ENCODE measurements at places on chromosomes 7 and 10.

- DNase-seq, result no peak
Observed at GRCh38 chr7:141497391-141497790, 53.8 kb upstream of the AGK start.

DNA sequence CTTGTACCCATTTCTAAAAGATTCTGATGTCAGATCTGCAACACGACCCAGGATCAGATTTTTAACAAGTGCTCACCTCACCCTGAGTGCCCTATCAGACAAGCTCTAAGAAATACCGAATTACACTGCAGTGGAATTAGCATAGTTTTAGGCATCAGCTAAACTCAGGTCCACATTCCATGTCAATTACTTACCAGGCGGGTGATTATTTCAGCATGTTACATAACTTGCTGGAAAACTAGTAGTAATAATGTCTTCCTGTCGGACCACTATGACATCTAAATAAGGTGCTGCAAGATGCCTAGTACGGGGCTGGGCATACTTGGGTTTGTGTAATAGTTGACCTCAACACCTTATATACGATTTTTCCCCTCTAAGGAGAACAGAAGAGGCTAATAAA is 21.0 kb downstream of the TRIL start:
- DNase-seq, result no peak

DNA sequence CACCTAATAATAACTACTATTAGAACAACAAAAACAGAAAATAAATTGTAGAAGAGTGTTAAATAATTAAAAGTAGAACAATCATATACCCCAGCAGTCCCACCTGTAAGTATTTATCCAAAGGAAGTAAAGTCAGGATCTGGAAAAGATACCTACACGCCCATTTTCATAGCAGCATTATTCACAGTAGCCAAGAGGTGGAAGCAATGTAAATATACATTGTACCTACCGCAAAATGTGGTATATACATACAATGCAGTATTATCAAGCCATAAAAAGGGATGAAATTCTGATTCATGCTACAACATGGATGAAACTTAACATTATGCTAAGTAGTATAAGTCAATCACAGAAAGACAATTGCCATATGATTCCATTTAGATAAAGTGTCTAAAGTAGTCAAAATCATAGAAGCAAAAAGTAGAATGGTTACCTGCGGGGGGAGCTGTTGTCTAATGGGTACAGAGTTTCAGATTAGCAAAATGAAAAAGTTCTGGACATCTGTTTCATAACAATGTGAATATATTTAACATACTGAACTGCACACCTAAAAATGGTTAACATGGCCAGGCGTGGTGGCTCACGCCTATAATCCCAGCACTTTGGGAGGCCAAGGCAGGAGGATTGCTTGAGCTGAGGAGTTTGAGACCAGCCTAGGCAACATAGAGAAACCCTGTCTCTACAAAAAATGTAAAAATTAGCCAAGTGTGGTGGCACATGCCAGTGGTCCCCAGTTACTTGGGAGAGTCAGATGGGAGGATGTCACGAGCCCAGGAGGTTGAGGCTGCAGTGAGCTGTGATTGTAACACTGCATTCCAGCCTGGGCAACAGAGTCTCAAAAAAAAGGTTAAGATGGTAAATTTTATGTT is 6.0 kb upstream of the TMED4 start:
- no peak for DNase-seq

DNA sequence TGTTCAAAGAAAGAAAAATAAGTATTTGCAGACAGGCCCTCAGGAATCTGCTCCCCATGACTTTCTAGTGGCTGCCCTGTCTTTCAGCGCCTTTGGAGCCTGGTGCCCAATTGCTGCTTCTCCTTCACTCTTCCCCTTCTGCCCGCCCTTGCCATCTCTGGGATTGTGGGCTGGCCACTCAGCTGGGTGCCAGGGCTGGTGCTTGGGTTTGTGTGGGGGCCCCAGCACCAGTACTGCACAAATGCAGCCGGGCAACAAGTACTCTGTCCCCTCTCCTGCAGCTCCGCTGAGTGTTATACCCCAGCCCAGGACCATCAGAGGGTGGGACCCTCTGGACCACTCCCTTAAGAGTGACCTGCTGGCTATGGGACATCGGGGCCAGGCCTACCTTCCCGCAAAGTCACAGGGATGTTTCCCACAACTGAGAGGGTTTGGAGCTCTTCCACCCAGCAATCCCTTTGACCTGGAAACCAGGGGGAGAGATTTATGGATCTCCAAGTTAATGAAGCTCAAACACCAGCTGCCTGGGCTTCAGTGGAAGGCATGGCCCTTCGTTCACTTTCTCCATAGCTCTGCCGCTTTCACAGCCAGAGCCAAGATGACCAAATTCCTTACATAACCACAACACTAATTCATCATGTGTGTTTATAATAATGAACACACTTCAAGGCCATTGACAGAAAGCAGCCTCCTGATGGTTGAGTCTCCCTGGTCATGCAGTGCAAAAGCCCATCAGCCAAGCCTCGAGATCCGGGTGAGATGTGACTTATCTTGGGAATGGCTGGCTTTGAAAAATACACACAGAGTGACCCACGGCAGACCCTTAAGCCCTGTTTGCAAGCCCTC is 313.9 kb upstream of the ZNF32 start:
- DNase-seq, result no peak

GRCh38 chr10:14954001-14954770 is at the start of gene DCLRE1C:
Gene DCLRE1C, minus strand, starts transcription at chr10:14954096. Its CDS starts 86 bp downstream, at chr10:14954010.
- DNase-seq, result peak; percentile 91

- no peak for DNase-seq
Observed at GRCh38 chr10:122733931-122734665, 34.5 kb upstream of the C10orf120 start.

DNA sequence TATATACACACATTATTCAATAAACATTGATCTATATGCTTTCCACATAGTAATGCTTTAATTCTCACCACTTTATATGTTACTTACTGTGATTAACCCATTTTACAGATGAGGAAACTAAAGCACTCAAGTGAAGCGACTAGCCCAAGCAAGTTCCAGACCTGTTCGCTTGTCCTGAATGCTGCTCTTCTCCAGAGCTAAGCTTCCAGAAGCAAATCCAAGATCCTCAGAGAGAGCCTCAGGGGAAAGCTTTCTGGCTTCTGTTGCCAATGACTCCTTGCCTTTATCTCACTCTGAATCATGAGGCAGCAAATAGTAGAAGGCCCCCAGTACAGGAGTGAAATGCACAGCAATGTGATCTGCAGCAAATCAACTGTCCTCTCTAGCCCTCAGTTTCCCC is 32.2 kb downstream of the XPNPEP1 start:
- no peak for DNase-seq

GRCh38 chr7:28018020-28018419 is 162.6 kb downstream of the JAZF1 start:
- DNase-seq, result no peak

- DNase-seq, result no peak
Observed at GRCh38 chr10:3206511-3207157, 34.1 kb upstream of the PITRM1 start.

DNA sequence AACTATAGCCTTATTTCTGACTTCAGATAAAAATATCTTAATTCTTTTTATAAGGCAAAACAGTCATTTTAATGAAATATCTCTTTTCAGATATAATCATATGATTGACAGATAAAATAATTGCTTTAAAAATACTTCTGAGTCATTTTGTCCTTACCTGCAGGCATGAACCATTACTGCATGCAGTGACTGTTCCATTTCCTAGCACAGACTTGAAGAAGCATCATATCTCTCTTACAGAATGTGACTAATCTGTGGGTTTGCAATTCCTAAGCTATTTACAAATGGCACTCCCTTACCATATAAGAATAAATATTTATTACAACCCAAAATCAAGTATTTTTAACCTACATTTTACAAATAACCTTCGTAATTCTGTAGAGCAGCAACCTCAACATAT is 120.7 kb downstream of the SRPK2 start:
- DNase-seq, result no peak

GRCh38 chr7:135711139-135711469 is 16.9 kb downstream of the SLC13A4 start:
- DNase-seq, result no peak

DNA sequence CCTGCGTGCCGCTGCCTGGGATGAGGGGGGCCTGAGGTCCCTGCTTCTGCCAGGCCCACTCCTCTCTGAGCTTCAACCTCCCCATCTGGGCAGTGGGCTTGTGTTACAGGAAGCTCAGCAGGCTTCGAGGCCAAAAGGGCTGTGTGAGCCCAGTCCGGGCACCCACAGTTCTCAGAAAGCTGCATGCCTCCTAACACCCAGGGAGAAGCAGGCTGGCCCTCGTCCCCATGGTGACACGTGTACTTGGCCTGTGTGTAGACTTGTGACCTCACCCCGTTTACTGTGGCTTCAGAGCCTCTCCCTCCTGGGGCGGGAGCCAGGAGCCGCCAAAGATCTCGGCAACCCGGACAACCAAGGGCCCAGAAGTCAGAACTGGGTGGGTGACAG is 2.2 kb upstream of the GRIFIN start:
- peak; percentile 74 for DNase-seq

- no peak for DNase-seq
Observed at GRCh38 chr10:79012567-79012966, 56.2 kb upstream of the ZMIZ1 start.

DNA sequence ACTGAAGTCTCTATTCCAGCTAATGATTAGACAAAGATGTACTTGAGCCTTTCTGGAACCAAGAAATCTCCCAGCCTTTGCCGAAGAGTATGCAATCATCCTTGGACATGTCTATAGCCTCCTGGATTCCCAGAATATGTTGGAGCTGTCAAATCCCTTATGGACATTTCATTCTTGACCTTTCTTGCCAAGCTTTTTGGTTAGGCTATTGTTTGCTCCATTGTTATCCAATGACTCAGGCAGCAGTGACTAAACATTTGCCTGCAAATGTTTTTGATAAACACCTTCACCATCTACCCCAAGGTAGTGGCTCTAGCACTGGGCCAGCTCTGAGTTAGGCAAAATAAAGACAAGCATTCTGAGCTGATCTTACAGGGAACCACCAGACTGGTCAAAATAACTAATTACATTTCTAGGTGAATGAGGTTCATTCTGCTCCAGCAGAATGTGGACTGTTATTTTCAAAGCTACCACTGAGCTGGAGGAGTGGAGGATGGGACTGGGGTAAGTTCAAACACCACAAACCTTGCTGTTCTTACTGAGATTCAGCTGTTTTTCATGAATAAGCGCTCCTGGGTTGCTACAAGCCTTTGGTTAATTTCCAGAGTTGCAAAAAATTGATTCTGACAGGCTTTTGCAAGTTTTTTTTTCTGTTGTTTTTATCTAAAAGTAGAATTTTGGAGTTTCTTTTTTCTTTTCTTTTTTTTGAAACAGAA is 81.0 kb downstream of the TMEM270 start:
- DNase-seq, result no peak

GRCh38 chr10:58219875-58220274 is 47.8 kb downstream of the IPMK start:
- no peak for DNase-seq

GRCh38 chr10:19791032-19791431 is 25.2 kb upstream of the PLXDC2 start:
- DNase-seq, result no peak

- no peak for DNase-seq
Observed at GRCh38 chr10:132249824-132250375, 57.9 kb downstream of the STK32C start.

GRCh38 chr7:82578430-82578829 is 134.9 kb upstream of the CACNA2D1 start:
- no peak for DNase-seq

GRCh38 chr7:130942211-130942964 is 208.4 kb upstream of the KLF14 start:
- DNase-seq, result no peak

- DNase-seq, result no peak
Observed at GRCh38 chr7:40765639-40766038, 630.8 kb downstream of the SUGCT start.

GRCh38 chr10:93336110-93336509 is 146.0 kb downstream of the MYOF start:
- DNase-seq, result no peak

DNA sequence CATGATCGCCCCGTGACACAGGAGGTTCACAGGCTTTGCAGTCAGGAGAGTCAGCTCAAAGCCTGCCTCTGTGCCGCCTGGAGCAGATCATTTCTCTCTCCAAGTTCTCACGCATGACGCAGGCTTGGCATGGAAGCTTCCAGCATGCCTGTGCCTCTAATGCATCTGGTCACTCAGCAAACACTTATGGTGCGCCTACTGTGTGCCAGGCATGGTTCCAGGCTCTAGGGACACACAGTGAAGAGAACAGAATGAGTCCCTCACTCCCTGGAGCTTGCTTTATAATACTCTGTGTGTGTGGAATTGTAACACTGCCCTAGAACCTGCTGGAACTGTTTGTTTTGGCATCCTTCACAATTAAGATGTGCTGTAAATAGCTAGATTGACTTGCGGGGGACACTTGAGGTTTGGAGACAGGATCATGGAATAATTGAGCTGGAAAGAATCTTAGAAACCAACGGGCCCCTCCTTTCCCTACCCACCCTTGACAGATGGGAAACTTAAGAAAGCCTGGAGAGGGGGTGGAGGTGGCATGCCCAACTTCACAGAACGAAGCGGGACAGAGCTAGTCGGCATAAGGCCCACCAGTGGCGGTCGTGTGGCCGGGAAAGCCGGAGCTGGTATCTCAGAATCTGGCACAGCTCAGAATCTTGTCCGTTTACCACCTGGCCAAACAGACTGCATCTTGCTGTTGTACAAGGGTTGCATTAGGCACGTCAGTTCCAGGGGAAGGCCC is 4.6 kb upstream of the MYH16 start:
- no peak for DNase-seq

DNA sequence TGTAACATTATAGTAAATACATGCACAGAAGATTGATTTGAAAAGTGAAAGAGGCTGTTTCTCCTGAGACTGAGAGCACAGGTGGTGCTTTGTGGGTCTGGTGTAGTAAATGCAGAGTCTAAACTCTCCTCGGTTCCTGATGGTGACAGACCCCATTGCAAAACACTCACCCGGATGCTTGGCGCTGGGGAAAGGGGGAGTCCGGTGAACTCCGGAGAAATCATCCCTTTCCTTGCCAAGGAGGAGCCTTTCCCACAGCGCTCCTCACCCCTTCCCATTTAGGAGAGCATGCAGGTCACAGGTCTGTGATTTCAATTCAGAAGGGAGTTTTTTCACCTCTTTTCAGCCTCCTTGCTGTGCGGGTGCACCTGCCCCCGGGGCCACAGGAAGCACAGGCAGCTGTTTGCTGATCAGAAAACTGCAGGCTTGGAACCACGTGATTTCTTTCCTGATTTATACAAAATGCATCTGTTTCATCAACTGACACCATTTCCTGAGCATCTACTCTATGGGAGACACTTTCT is 75.6 kb upstream of the LYZL2 start:
- no peak for DNase-seq

Measured in heart left ventricle (tissue), 16 donors.